ENCODE measurements at places on chromosomes 7 and 10.

DNA sequence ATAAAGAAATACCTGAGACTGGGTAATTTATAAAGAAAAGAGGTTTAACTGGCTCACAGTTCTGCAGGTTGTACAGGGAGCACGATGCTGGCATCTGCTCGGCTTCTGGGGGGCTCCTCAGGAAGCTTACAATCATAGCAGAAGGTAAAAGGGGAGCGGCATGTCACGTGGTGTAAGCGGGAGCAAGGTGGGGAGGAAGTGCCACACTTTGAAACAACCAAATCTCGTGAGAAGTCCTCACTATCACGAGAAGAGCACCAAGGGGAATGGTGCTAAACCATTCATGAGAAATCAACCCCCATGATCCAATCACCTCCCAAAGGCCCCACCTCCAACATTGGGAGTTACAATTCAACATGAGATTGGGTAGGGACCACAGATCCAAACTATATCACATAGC is 67.7 kb downstream of the AKR1B1 start:
- no peak for DNase-seq

- peak; percentile 72 for DNase-seq
Observed at GRCh38 chr7:138000081-138000701, 1.7 kb downstream of the CREB3L2 start.

DNA sequence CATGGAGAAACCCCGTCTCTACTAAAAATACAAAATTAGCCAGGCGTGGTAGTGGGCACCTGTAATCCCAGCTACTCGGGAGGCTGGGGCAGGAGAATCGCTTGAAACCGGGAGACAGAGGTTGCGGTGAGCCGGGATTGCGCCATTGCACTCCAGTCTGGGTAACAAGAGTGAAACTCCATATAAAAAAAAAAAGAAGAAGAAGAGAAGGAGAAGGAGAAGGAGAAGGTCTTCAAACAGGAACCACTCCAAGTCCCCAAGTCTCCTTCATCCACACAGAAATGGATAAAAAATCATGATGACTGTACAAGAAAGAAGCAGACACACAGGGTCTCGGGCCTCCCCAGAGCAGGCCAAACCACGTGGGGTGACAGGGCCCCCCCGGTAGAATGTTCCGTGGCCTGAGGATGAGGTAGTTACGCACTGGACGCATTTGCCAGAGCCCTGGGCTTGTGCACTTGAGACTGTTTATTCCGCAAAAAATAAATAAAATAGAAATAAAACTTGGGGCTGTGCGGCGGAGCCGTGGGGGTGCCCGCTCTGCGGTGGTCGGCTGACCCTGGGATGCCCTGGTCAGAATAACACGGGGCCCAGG is 15.8 kb downstream of the VENTX start:
- no peak for DNase-seq

GRCh38 chr7:154774303-154774969 is 228.5 kb downstream of the PAXIP1 start:
- no peak for DNase-seq

- no peak for DNase-seq
Observed at GRCh38 chr10:131475803-131476202, 164.3 kb upstream of the TCERG1L start.

- no peak for DNase-seq
Observed at GRCh38 chr7:154441811-154442210, 389.6 kb downstream of the DPP6 start.

DNA sequence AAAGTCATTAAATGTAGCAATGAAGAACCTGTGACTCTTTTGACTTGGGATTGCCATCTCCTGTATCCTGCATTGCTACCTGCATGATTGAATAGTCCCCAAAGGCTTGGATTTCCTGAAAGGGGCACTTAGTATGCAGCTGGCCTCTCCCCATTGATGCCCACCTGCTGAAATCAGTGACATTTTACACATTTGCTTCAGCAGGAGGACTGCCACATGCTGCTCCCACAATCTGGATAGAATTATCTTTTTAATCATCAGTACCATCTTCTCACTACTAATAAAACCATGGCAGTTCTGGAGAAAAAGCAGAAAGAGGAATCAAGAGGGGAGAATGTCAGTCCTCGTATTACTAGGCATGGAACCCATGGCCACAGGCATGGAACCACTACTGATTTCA is 67.8 kb downstream of the SLC13A1 start:
- DNase-seq = no peak

- no peak for DNase-seq
Observed at GRCh38 chr10:101902820-101903145, 59.2 kb upstream of the KCNIP2 start.

- no peak for DNase-seq
Observed at GRCh38 chr10:100637785-100638184, 102.0 kb downstream of the HIF1AN start.

- peak; percentile 41 for DNase-seq
Observed at GRCh38 chr7:30276203-30276900, 8.0 kb upstream of the ZNRF2 start.

- no peak for DNase-seq
Observed at GRCh38 chr10:118128675-118129074, 81.9 kb upstream of the RAB11FIP2 start.

DNA sequence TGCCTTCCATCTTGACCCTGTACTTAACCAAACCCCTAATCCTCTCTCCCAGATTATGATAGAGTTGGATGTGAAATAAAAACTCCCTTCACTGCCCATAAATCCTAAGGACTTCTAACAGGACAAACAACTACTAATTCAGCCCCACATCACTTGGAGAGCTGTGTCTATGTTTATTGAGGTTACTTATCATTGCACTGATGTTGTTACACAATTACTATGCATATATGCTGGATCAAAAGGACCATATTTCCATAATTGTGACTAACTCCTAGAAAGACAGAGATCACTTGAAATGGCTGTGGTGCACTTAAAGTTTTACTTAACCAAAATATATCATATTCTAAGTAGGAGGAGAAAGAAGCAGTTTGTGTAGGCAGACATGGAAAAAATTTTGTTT is 144.9 kb upstream of the AGK start:
- no peak for DNase-seq

GRCh38 chr10:25297466-25297865 is 122.7 kb downstream of the GPR158 start:
- DNase-seq = no peak

- DNase-seq = no peak
Observed at GRCh38 chr10:112774210-112774609, 175.8 kb upstream of the TCF7L2 start.

DNA sequence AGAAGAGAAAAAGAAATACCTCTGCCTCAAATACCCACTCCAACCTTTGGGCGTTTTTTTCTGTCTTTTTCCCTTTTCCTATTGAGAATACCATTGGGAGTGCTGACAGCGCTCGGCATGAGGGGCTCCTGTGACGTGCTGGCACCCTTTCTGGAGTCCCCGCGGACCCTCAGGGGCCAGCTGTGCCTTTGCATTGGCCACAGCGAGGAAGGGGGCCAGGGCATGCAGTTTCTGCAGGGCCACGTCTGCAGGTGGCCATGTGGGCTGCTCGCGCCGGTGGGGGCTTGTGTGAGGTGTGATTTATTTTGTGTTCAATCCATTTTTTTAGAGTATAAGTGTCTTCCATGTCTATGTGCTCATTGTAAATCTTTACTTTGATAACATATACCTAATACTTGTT is 57.4 kb downstream of the INPP5A start:
- no peak for DNase-seq

GRCh38 chr10:45395554-45395953 is 21.5 kb downstream of the ALOX5 start:
- DNase-seq = no peak

- DNase-seq = no peak
Observed at GRCh38 chr7:158166386-158167340, 421.0 kb downstream of the PTPRN2 start.

DNA sequence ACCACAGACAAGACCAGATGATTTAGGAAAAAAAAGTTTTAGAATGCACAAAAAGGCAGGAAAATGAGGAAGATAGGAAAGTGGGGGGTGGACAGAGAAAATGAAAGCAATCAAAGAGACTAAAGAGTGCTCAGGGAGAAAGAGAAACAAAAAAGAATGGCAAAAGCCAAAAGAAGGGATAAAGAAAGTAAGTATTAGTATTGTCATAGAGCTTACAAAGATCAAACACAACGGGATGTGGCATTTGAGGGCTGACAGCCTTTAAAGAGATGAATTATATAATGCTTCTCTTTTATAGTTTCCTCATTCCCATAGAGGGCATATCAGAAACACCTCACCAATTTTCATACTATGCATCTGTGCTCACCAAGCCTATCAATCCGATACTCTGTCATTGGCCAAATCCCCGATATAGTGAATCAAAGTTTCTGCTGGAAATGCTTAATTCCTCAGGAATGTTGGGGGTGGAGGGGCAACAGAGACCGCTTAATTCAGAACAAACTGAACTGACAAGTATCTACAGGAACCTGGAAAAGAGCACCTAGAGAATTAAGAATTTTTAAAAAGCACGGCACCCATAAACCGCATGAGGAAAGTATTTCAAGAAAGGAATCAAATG is 2.7 kb downstream of the COG5 start:
- DNase-seq = no peak

DNA sequence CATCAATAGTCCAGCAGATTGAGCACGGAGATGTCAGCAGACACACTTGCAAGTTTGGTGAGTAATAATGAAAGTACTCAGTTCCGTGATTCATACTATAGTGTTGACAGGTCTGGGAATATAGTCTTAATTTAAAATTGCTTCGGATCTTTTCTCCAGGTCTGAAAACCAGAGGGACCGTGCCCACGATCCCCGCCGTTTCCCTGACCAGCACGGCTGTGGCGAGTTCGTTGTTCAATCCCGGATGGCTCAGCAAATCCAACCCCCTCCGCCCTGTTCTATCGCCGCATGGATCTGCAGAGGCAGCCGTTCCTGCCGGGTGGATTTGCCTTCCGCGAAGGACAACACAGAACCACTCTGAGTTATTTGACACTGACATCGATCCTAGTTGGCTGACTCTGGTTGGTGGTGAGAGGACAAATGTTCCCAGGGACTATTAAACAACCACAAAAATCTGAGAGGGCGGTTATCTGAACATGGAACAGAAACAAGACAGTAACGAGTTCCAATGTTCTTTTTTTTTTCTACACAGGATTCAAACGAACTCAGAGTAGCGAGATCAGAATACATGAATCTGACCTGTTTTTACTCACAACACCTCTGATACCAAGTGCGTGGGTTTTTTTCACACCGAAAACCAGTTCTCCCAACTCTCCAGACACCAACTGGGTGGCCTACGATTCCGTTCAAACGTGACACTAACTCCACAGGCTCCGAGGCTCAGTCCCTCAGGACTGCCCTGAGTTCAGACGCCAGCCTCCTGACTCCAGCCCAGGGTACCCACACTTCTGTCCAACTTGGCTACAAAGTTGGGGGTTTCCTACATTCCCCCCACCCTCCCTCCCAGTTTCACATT is 52.7 kb downstream of the RBM17 start:
- no peak for DNase-seq

GRCh38 chr7:69844264-69844868 is 246.1 kb downstream of the AUTS2 start:
- no peak for DNase-seq

- no peak for DNase-seq
Observed at GRCh38 chr10:114458955-114459354, 54.7 kb upstream of the AFAP1L2 start.

GRCh38 chr10:124469956-124470484 is 8.4 kb downstream of the LHPP start:
- no peak for DNase-seq

GRCh38 chr10:72364239-72364777 is 9.6 kb upstream of the DNAJB12 start:
- peak; percentile 89 for DNase-seq

DNA sequence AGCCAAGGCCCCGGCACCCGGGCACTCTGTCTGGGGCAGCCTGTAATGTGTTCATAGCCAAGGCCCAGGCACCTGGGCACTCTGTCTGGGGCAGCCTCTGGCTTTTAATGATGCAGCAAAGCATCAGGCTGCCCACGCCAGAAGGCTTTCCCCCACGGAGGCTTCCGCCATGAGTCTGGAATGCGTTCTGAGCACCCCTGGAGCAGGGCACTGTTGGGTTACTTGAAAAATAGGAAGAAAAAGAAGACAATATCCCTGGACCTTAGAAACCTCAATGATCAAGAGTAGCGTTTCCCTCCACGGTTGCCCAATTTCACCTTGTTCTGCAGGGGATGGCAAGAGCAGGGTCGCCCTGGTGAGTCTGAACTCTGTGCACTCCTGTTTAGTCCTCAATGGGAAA is 565.0 kb downstream of the PTPRN2 start:
- no peak for DNase-seq

GRCh38 chr7:151851782-151852181 is 25.1 kb downstream of the PRKAG2 start:
- DNase-seq = no peak

GRCh38 chr7:92266415-92267241 is 20.9 kb downstream of the ANKIB1 start:
- no peak for DNase-seq

GRCh38 chr7:134856091-134856490 is 76.7 kb downstream of the CALD1 start:
- no peak for DNase-seq

DNA sequence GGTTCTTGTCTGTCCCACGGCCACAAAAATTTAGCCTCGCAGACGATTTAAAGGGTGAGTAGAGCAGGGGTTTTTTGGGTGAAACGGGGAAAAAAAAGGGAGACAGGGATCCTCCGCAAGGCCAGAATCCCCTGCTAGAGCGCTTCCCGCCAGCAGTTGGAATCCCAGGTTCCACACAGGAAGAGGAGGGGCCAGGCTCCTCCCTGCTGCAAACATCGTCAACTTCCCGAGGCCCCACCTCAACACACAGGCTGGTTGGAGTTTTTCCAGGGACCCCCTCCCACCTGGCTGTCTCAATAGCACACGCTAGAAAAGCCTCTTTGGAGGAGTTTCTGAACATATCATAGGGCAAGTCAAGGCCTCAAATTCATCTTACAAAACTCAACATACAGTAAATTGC is 112.7 kb downstream of the MTERF1 start:
- DNase-seq = no peak

Measured in left hindlimb (tissue), 1 donor.